SHP77 (cell line): ENCODE measurements at places on chromosomes 5 and 9.

- DNase-seq: no peak
These were observed 293.6 kb upstream of the TNC start for GRCh38 chr9:115411516-115411915.

GRCh38 chr5:112869948-112870347 lies 8.9 kb downstream of the SRP19 start:
- DNase-seq: no peak

GRCh38 chr5:67502951-67503350 lies 306.4 kb upstream of the CD180 start:
- no peak for DNase-seq

- DNase-seq: no peak
These were observed 11.3 kb downstream of the NIM1K start for GRCh38 chr5:43203373-43203772.

DNA sequence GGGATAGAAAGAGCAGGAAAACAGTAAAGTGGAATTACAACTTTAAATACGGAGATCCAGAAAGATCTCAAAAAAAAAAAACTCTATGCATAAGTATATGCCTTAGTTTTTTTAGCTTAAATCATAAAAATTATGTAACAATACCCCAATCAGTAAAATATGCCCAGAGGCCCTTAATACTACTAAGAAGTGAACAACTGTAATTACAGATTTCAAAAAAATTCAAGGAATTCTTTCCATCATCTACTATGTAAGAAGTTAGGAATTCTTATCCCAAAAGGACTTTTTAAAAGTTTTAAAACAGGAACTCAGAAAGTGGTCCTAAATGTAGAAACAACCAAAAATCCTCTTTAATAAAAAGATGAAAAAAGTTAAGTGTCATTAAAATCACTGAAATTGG lies 111.3 kb downstream of the SSBP2 start:
- no peak for DNase-seq

GRCh38 chr5:132481596-132482211 lies 8.9 kb downstream of the IRF1 start:
- no peak for DNase-seq

GRCh38 chr9:91557327-91557726 lies 133.7 kb upstream of the NFIL3 start:
- DNase-seq: no peak

DNA sequence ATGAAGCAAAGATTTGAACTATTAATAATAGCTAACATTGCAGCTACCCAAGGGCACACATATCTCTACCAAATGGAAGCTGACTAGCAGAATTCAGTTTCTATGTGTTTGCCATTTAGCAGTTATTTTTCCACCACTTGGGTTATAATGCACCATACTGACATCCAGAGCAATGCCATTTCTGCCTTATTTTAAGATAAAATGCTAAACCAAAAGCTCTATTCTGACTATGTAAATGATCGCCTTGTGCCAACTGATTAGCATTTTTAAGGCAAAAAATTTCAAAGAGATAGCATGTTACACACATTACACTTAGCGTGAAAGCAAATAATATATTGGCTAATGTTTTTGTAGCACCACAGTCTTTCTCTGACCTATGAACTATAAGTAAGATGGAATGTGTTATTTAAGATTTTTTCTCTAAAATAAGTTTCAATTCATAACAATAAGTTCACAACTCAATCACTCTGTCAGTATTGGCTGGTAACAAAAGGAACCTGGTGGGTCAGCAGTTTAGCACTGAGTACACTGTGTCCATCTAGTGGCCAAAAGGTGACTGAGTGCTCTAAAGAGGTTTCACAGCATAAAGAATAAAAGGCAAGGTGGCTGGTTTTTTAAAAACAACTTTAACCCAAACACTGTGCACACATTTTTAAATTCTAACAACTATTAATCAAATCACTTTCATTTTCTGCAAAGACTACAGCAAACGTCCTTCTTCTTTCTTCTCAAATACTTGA lies 443.5 kb downstream of the PDE4D start:
- DNase-seq: no peak

GRCh38 chr9:87766697-87767096 lies 40.8 kb downstream of the CTSL start:
- no peak for DNase-seq

- peak; percentile 68 for DNase-seq
These were observed 15.5 kb downstream of the MEGF9 start for GRCh38 chr9:120698766-120699165.

GRCh38 chr5:34042321-34042720 lies 692 bp downstream of the C1QTNF3 start:
- no peak for DNase-seq

DNA sequence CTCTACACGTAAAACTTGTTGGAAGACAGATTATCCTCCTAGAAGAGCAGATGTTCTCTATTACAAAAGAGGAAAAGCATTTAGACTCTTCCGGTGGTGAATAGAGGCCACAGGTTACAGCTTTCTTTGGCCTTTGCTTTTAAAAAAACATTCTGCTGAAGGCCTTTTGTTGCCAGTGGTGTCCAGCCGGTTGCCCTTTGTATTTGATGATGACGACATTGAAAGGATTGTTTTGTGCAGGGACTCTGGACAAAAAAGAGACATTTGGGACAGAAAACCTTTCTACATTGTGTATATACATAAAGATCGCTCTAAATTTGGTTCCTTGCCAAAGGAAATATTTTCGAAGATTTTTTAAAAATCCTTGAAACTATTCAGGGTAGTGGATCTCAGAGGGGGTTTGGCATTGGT lies 180.3 kb downstream of the C9orf152 start:
- DNase-seq: peak; percentile 65

GRCh38 chr5:59332236-59332973 lies 561.1 kb downstream of the PDE4D start:
- DNase-seq: no peak

DNA sequence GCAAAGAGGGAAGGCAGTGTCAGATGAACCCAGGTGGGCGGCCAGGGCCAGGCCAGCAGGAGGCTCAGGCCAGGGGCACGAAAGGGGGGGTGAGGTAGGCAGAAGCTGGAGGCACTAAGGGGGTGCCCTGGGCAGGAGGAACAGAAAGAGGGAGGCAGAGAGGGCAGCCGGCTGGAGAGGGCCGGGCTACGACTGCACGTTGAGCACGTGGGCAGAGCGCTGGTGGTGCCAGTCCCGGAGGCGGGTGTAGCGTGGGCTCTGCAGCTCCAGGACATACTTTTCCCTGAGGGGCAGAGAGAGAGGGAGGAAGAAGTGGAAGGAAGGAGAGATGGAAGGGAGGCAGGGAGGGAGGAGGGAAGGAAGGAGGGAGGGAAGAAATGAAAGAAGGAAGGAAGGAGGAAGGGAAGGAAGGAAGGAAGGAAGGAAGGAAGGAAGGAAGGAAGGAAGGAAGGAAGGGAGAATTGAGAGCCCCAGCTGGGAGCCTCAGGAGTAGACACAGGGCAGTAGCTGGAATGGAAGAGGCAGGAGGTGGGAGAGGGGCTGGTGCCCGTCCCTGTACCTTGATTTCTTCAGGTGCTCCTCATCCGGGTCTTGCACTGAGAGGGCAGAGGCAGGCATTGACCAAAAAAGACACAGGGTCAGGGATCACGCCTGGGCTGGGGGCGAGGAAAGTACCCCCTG lies 7.0 kb downstream of the PDLIM7 start:
- no peak for DNase-seq

DNA sequence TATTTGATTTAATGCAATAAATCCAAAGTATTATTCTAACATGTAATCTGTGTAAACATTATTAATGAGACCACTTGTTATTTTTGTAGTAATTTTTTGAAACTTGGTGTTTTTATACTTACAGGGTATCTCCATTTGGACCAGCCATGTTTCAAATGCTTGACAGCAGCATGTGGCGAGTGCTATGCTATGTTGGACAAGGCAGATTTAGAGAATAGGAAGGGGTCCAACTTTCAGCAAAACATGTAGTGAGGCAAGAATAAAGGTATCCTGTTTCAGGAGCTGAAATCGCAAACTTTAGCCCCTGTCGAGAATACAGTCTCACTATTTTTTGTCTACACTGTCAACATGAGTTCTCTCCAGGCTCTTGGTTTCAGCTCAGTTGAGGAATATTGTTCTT lies 33.7 kb downstream of the SNX24 start:
- no peak for DNase-seq

DNA sequence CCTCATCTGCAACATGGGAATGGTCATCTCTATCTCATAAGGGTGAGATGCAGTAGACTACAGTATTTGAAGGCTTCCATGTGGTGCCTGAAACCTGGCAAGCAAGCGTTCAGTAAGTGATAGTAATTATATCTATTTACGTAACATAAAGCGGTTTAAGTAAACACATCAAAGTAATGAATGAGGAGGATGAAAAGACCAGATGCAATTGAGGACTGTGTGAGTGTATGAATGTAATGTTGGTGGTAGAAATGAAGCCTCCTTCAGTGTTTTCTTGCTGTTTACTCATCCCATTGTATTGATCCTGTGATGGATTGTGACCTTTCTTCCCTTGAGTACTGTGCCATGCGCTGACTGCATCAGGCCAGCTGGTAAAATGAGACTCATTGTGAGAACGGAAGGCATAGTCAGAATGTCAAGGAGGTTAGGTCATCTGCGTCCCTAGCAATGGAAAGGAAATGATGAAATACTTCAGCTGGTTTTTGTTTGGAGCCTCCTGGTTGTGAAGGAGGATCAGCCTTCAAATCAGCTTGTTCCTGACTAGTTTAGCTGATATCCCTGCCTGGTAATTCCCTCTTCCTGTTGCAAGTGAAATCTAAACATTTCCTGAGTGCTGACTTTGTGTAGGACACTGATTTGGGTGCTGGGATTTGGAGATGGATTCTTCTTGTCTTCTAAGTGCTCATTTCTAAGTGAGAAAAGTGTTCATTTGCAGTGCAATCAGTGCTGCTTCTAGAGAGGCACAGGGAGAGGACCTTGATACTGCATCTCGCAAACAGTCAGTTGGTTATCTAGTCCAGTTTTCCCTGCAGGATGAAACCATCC lies 35.6 kb downstream of the TNFSF8 start:
- peak; percentile 97 for DNase-seq

- DNase-seq: no peak
These were observed 1.3 kb downstream of the STOM start for GRCh38 chr9:121368745-121369144.

GRCh38 chr5:15995341-15996052 lies 184.1 kb downstream of the MARCHF11 start:
- DNase-seq: peak; percentile 34

GRCh38 chr9:15606643-15607472 lies 54.0 kb downstream of the CCDC171 start:
- DNase-seq: peak; percentile 10

DNA sequence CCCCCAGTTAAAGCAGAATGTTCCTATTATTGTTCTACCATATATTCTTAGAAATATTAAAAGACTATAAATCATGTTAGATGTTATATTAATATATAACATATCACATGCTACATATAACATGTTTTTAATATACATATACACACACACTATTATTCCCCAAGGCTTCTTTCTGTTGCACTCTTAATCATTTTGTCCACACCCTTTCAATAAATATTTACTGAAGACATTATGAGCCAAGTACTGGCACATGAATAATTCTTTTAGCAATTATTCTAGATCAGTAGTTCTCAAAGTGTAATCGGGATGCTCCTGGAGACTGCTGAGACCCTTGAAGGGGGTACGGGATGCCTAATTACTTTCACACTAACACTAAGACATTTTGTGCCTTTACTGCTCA lies 143.9 kb downstream of the GNAQ start:
- DNase-seq: no peak

GRCh38 chr9:133449760-133450159 lies 10.0 kb upstream of the CACFD1 start:
- no peak for DNase-seq

DNA sequence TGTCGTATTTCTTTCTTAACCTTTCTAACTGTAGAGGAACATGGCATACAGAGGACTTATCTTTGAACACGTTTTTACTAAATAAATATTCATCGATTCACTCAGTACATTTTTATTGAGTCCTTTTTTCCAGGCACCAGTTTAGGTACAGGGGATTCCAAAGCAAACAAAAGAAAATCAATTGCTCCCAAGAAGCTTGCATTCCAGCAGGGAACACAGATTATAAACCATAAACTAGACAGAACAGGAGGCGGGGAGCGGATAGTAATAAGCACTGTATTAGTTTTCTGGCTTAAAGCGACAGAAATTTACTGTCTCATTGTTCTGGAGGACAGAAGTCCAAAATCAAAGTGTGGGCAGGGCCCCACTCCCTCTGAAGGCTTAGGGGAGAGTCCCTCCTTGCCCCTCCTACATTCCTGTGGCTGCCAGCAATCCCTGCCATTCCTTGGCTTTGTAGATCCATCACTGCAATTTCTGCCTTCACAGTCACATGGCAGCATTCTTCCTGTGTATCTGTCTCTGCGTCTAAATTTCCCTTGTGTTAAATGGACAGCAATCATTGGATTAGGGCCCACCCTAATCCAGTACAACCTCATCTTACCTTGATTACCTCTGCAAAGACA lies 115.5 kb downstream of the COL23A1 start:
- DNase-seq: no peak
